ENCODE measurements at places on chromosomes 1 and 21.

- H3K4me3 ChIP-seq: no peak overlapping the region
- H3K27ac ChIP-seq: no peak overlapping the region
- no peaks in the 10 kb centered on the region for H3K27me3 ChIP-seq
- no peaks in the 10 kb centered on the region for H3K4me1 ChIP-seq
Measured at GRCh38 chr1:30473922-30474817, 249.2 kb downstream of the MATN1 start.

DNA sequence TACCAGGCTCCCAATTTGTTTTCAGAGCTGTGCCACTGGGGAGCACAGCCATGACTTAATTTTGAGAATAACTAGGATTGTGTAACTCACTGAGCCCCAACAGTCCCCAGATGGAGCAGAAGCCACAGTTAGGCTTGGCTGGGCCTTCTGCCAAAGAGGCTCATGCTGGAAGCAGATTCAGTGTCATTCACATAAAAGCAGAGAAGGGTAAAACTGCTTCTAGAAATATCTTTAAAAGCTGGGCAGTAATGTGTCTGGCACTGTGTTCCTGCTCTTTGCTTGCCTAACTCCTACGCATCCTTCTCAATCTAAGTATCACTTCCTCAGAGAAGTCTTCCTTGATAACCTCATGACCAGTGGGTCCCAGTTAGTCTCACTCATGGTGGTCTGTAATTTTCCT is 20.3 kb downstream of the STK40 start:
- peak overlapping the region; percentile 95 for H3K27ac ChIP-seq
- H3K36me3 ChIP-seq: no peaks in the 10 kb centered on the region
- no peak for DNase-seq
- H3K27me3 ChIP-seq: no peaks in the 10 kb centered on the region

DNA sequence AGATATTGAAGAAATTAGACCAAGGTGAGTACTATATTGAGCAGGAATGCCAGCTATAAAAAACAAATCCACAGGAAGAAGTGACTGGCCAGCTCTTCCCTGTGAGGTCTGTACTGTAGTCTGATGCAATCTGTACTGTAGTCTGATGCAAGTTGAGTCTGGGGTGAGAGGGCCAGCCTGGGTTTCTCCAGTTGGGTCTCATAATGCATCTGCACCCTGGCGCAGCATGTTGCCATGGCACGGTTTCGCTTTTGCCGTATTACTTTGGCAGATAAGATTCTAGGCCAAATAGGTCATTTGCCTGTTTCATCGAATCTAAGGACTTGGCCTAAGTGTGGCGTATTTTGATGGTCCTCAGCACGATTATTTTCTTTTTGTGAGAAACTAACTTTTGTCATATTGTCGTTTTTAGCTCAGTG is 24.4 kb upstream of the PGD start:
- H3K4me1 ChIP-seq: no peaks in the 10 kb centered on the region
- peaks cover 59% of the 10 kb centered on the region for H3K36me3 ChIP-seq
- H3K27ac ChIP-seq: no peak overlapping the region
- H3K4me3 ChIP-seq: no peak overlapping the region

DNA sequence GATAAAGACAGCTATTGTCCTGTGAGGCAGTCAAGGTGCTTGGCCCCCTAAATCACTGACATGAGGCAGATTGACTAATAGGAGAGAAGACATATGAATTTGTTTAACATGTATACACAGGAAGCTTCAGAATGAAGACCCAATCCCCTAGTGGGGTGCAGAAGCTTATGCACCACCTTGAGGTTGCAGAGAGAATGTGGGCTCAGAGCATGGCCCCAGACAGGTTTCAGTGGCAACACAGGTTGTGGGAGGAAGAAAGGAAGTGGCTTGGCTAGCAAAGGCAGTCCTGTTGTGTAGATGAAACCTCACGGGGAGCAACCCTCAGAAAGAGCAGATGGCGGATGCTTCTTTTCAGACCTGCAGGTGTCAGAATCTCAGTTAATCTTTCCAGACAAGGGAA is 37.0 kb upstream of the PARP1 start:
- H3K27ac ChIP-seq: no peak overlapping the region
- no peaks in the 10 kb centered on the region for H3K27me3 ChIP-seq
- no peak overlapping the region for H3K4me3 ChIP-seq

DNA sequence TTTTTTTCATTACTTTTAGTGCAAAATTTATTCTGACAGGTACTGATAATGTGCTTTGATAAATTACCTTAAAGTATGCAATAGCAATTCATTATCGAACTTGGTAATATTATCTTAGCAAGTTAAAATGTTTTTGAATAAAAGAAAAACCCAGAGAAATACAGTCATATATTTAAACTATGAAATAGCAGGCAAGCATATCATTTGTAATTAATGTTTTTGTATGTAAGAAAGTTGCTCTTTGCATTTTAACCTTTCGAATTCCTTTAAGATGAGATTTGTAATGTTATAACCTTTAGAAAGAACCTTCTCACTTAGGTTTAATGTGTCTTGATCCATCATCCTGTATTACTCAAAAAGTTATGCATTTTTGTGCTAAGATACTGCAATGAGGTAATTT is 585.6 kb downstream of the PTBP2 start:
- no peak for DNase-seq
- no peaks in the 10 kb centered on the region for H3K36me3 ChIP-seq
- H3K27ac ChIP-seq: no peak overlapping the region
- H3K27me3 ChIP-seq: no peaks in the 10 kb centered on the region
- no peak overlapping the region for H3K4me3 ChIP-seq
- peaks cover 4% of the 10 kb centered on the region for H3K4me1 ChIP-seq

DNA sequence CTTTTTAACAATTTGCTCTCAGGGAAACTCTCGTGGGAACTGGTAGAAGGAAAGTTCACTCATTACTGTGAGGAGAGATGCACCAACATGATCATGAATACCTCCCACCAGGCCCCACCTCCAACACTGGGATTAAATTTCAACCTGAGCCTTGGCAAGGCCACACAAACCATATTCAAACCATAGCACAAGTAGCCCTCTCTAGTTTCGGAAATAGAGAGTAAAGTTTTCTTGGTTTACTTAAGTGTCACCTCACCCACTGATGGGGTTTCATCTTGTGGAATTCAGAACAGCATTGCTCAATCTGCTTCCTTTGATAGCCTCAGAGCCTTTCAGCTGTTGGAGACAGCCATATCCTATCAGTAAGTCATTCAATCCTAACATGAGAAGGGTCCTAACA is 25.5 kb upstream of the CCSAP start:
- no peaks in the 10 kb centered on the region for H3K27me3 ChIP-seq

DNA sequence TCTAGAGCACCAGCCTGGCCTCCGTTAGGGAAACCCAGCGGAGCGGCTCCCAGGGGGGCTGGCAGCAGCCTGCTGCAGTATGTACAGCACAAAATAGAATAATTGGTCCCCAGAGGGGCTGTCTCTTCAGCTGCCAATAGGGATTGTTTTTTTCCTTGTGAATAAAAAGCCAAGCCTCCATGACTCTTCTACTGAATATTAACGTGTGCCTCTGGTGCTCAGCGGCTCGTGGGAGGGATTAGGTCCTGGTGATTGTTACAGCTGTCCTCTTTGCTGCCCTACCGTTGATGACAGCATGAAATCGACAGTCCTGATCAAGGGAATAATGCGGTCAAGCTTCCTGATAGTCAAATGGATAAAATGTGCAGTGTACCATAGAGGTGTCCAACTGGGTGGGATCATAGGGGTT is 190.7 kb upstream of the RUNX1 start:
- H3K27me3 ChIP-seq: no peaks in the 10 kb centered on the region
- peaks cover 7% of the 10 kb centered on the region for H3K4me1 ChIP-seq
- H3K4me3 ChIP-seq: no peak overlapping the region
- 0 out of 2 replicates have a peak, but pooled peaks cover 3% of the 10 kb centered on the region for H3K36me3 ChIP-seq
- DNase-seq: no peak

DNA sequence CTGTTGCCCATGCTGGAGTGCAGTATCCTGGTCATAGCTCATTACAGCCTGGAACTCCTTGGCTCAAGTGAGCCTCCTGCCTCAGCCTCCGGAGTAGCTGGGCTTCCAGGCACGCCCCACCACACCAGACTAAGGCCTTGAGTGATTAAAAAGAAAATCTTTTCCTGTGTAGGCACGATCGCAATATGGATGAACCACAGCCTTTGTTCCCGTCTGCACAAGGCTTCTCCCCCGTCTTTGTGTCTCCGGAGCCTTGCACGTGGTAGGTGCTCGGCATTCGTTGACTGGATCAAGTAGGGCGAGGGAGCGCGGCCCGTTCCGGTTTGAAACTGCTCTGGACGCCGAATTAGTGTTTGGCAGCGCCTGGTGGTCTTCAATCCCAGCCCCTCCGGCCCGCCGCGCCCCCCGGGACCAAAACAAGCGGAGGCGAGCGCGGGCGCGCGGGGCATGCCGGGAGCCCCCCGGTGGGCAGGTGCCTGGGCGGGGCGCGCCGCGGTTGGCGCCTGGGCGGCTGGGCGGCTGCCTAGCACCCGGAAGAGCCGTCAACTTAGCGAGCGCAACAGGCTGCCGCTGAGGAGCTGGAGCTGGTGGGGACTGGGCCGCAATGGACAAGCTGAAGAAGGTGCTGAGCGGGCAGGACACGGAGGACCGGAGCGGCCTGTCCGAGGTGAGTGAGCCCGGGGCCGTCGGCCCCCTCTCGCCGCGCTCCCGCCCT is at the start of gene SFT2D2:
Gene SFT2D2 (plus strand): TSS at position 529 of the 715 bp plus-strand sequence. CDS start 76 bp downstream, at position 605.
- H3K27me3 ChIP-seq: peaks cover 10% of the 10 kb centered on the region
- DNase-seq: peak; percentile 57
- peak within 1 kb of the TSS; percentile 57 for H3K27ac ChIP-seq
- peak within 1 kb of the TSS; percentile 90 for H3K4me3 ChIP-seq
- peaks cover 32% of the 10 kb centered on the region for H3K4me1 ChIP-seq

GRCh38 chr1:169858467-169858866 is 35.2 kb downstream of the SCYL3 start:
- H3K36me3 ChIP-seq: peaks cover 49% of the 10 kb centered on the region
- DNase-seq: no peak
- H3K4me1 ChIP-seq: no peaks in the 10 kb centered on the region
- H3K27ac ChIP-seq: no peak overlapping the region

DNA sequence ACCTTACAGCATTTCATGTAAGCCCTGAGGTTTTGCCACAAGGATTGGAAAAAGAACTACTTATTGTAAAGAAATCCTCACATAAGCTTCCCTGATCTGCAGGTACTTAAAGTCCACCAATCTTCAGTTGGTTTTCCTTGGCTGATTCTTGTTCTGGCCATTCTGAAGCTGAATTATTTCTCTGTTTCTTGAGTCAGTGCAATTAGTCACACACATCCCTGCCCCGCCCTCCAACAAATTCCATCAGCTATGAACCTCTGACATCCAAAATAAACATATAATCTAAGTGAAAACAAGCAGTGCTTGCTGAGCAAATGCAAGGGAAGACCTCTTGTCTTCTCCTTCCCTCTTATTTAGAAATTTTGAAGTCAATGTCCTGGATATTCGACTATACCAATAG is 8.2 kb upstream of the FNDC7 start:
- no peak overlapping the region for H3K4me3 ChIP-seq
- H3K4me1 ChIP-seq: no peaks in the 10 kb centered on the region
- H3K27me3 ChIP-seq: no peaks in the 10 kb centered on the region

GRCh38 chr1:24348196-24348595 is 29.0 kb downstream of the GRHL3 start:
- no peaks in the 10 kb centered on the region for H3K36me3 ChIP-seq
- H3K4me3 ChIP-seq: no peak overlapping the region
- no peak for DNase-seq
- no peaks in the 10 kb centered on the region for H3K4me1 ChIP-seq
- H3K27me3 ChIP-seq: no peaks in the 10 kb centered on the region
- no peak overlapping the region for H3K27ac ChIP-seq

- DNase-seq: no peak
- H3K4me1 ChIP-seq: peaks cover 20% of the 10 kb centered on the region
- no peaks in the 10 kb centered on the region for H3K36me3 ChIP-seq
- no peak overlapping the region for H3K27ac ChIP-seq
- no peak overlapping the region for H3K4me3 ChIP-seq
- H3K27me3 ChIP-seq: no peaks in the 10 kb centered on the region
Measured at GRCh38 chr1:216499581-216500272, 76.5 kb upstream of the USH2A start.

DNA sequence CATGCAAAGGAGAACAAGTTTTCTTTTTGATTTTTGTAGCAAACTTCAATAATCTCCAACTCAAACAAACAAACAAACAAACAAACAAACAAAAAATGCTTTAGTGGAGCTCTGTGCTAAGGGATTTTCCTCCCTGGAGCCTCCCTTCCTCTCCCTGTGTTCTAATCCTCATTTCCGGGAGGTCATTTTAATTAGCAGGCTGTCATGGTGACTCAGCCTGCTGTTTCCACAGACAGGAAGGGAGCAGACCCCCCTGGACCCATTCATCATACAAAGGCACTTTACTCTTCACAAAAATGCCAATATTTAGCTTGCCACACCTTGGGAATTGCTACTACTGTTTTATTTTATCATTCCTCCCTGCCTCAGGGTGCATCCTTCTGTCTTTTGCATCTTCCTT is 61.0 kb upstream of the SPATA6 start:
- peaks cover 29% of the 10 kb centered on the region for H3K4me1 ChIP-seq
- H3K4me3 ChIP-seq: no peak overlapping the region
- DNase-seq: no peak

- DNase-seq: no peak
- H3K27ac ChIP-seq: no peak overlapping the region
- no peaks in the 10 kb centered on the region for H3K27me3 ChIP-seq
- peaks cover 5% of the 10 kb centered on the region for H3K36me3 ChIP-seq
- H3K4me3 ChIP-seq: no peak overlapping the region
Measured at GRCh38 chr1:153860285-153860684, 62.5 kb downstream of the GATAD2B start.

DNA sequence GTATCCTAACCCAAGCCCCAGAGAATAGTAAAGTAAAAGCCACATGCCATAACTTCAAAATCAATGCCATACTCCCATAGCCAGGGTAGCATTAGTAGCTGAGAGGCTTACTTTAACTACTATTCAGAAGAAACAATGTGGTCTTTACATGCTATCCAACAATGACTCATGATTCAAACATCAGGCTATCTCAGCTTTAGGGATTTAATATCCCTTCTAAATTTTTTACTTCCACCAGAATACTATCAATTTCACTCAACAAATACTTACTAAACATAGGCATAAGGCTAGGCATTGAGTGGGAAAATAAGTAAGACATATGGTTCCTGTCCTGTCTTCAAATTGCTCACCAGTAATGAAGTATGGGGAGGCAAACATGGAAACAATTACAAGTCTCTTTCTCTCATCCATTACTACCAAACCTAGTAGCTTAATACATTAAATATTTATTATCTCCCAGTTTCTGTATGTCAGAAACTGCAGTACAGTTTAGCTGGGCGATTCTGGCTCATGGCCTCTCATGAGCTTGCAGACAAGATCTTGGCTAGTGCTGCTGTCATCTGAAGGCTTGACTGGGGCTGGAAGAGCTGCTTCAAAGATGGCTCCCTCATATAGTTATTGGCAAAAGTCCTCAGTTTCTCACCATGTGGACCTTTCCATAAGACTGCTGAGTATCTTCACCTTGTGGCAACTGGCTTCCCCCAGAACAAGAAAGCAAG is 30.7 kb downstream of the EVI5 start:
- no peak overlapping the region for H3K4me3 ChIP-seq
- H3K27ac ChIP-seq: no peak overlapping the region
- H3K27me3 ChIP-seq: no peaks in the 10 kb centered on the region
- DNase-seq: no peak
- peaks cover 4% of the 10 kb centered on the region for H3K36me3 ChIP-seq
